ENCODE measurements at places on chromosomes 2 and 18.

DNA sequence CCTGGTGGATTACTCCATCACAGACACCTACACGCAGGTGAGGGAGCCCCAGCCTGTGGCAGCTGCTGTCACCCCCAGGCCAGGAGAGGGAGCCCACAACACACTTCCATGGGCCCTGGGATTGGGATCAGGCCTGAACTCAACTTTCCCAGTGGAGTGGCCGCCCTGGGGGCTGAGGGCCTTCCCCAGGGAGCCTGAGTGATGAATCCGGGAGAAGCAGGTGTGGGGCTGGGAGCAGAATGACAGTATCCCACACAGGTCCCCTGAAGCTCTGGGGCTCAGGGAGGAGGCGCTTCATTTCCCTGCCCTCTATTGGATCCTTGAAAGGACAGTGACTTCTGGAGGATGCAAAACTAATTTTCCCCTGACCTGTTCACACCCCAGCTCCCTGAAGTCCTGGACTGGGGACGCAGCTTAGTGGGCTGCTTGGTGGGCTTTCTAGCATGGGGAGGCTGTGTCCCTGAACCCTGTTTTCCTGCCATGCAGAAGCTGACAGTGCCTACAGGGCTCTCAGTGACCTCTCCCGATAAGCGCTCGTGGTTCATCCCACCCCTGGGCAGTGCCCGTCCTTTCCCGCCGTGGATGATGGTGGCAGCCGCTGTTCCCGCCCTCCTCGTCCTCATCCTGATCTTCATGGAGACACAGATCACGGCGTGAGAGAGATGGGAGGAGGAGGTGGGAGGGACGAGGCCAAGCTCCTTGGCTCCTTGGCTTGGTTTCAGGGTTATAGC, 11.0 kb downstream of the SLC4A3 start:
- no peak for DNase-seq

GRCh38 chr2:68283419-68283812, 31.1 kb upstream of the PPP3R1 start:
- DNase-seq: no peak

- DNase-seq: no peak
These were observed 67.6 kb downstream of the ITGB1BP1 start for GRCh38 chr2:9355716-9356115.

DNA sequence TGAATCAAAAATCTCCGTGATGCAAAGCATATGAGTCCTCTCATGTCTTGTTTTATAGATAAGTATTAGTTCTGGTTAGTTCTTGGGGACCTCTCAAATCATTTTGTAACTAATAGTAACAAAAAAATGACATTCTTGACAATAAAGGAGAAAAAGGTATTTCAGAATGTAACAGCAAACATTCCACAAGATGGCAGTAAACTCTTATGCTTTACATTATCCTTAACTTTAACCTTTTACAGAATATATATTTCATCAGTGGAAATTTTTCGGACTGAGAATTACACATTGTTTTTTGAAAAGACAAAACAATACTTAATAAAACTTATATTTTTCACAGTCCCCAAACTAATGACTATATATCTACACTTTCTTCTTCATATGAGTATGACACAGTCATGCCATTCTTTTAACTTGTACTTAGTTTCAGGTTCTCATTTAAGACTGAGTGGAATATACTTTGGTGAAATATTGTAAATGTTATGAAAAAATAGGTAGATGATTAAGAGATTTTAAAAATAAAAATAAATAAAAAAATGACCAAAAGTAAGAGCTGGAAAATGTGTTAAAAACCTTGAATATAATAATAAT, 142.9 kb upstream of the NXPH2 start:
- no peak for DNase-seq

GRCh38 chr2:227507963-227508362, 36.0 kb downstream of the AGFG1 start:
- no peak for DNase-seq

GRCh38 chr2:239402666-239403065, 1.8 kb upstream of the HDAC4 start:
- no peak for DNase-seq

- no peak for DNase-seq
These were observed 341.4 kb downstream of the TNS1 start for GRCh38 chr2:217661378-217661777.

GRCh38 chr2:43946685-43947084, 49.1 kb downstream of the LRPPRC start:
- no peak for DNase-seq

- DNase-seq: no peak
These were observed 37.1 kb downstream of the NEMP2 start for GRCh38 chr2:190497428-190497827.

GRCh38 chr2:71930049-71930681, 217.5 kb downstream of the CYP26B1 start:
- DNase-seq: no peak

GRCh38 chr18:45202061-45202460, 413.2 kb upstream of the SLC14A2 start:
- no peak for DNase-seq

- DNase-seq: no peak
These were observed 140.7 kb downstream of the ZNF516 start for GRCh38 chr18:76354348-76354747.

DNA sequence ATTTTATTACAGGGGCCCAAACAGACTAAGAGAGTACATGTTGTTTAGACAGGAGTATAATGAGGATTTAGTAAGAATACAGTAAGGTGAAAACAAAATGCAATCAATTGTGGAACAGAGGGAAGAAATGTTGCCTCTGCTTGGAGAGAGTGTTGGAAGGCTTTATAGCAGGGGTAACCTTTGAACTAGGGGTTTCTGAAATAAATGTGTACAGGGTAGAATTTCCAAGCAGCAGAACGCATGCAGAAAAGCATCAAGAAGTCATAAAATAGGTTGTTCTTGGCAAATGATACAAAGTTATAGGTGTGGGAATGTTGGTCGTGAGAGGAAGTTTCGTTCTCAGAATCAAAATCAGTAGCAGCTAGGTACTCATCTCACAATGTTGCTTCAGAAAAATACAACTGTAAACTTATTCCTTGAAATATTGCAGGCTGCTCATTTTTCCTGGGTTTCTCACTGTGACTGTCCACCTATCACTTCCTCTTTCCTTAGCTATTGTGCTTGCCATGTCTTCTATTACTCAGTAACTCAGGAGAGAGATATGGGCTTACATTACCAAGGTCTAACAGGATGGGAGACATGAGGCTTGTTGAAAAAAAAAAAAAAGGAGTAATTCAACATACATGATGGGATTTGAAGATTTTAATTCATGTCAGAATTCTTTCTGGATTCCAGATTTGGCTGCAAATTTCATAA, 17.1 kb upstream of the HNMT start:
- no peak for DNase-seq

- no peak for DNase-seq
These were observed 199.8 kb downstream of the ZFP36L2 start for GRCh38 chr2:43026426-43027096.

GRCh38 chr2:109172556-109173105, 43.6 kb downstream of the SH3RF3 start:
- no peak for DNase-seq

GRCh38 chr2:32278478-32278853, 762 bp downstream of the YIPF4 start:
- DNase-seq: no peak

GRCh38 chr2:23745068-23745725, 181.7 kb downstream of the ATAD2B start:
- DNase-seq: no peak
